ENCODE measurements at places on chromosomes 3 and 15. TPM values are rescaled to one million over a fixed set of nuclear protein-coding genes. Genes with fewer than 3 reads are reported as not detected.

Gene ASB14
- 0.90 TPM for polyA plus RNA-seq

Gene FAM227B
- polyA plus RNA-seq, result 28.7 TPM

Gene MASP1
- not detected for polyA plus RNA-seq

Gene TRIM42
- not detected for polyA plus RNA-seq

Gene ANKDD1A
- 1.3 TPM for polyA plus RNA-seq

Gene CSNK1G1
- 14.8 TPM for polyA plus RNA-seq

Gene C3orf33
- polyA plus RNA-seq, result 5.6 TPM

Gene ZNF660
- 0.99 TPM for polyA plus RNA-seq

Gene PRSS50
- polyA plus RNA-seq, result not detected

Gene MED12L
- polyA plus RNA-seq, result not detected

Gene TTC23
- polyA plus RNA-seq, result 0.82 TPM

Gene ADGRG7
- polyA plus RNA-seq, result not detected

Gene SV2B
- polyA plus RNA-seq, result not detected

Gene MINAR1
- not detected for polyA plus RNA-seq

Gene FEZF2
- polyA plus RNA-seq, result not detected

Gene UBE3A
- polyA plus RNA-seq, result 117 TPM

Gene SLC22A14
- polyA plus RNA-seq, result not detected

Gene SLC28A1
- not detected for polyA plus RNA-seq

Gene GJD2
- polyA plus RNA-seq, result not detected

Gene C15orf62
- polyA plus RNA-seq, result not detected

Gene CAV3
- polyA plus RNA-seq, result not detected

Gene CYP1A2
- polyA plus RNA-seq, result not detected

Gene RLBP1
- polyA plus RNA-seq, result not detected

Gene PLA2G4E
- not detected for polyA plus RNA-seq

Gene HEMK1
- polyA plus RNA-seq, result 30.3 TPM

Gene ROPN1
- polyA plus RNA-seq, result not detected

Gene C3orf49
- polyA plus RNA-seq, result not detected

Gene KCNAB1
- polyA plus RNA-seq, result 0.39 TPM

Gene RASL12
- polyA plus RNA-seq, result not detected

Gene MFGE8
- 11.2 TPM for polyA plus RNA-seq

Gene ALPK3
- 0.01 TPM for polyA plus RNA-seq

Gene RETNLB
- polyA plus RNA-seq, result not detected

Gene SAXO2
- polyA plus RNA-seq, result 2.1 TPM

Gene PIERCE2
- not detected for polyA plus RNA-seq

Gene RHOV
- not detected for polyA plus RNA-seq

Gene CCK
- not detected for polyA plus RNA-seq

Gene GOLGA6D
- 0.06 TPM for polyA plus RNA-seq

Gene GRK7
- polyA plus RNA-seq, result not detected

Gene CPNE9
- polyA plus RNA-seq, result not detected

Gene B3GALNT1
- 0.17 TPM for polyA plus RNA-seq

Gene NANOGP8
- polyA plus RNA-seq, result not detected

Gene CORO2B
- polyA plus RNA-seq, result not detected

Gene SLC2A2
- not detected for polyA plus RNA-seq

Gene PCOLCE2
- polyA plus RNA-seq, result not detected

Gene LDHAL6B
- not detected for polyA plus RNA-seq

Gene ZNF619
- polyA plus RNA-seq, result 2.3 TPM

Gene GOLGA8T
- not detected for polyA plus RNA-seq

Gene NR1I2
- 0.42 TPM for polyA plus RNA-seq

Gene SCAANT1
- not detected for polyA plus RNA-seq

Gene NEK11
- 0.82 TPM for polyA plus RNA-seq

Gene KATNBL1
- polyA plus RNA-seq, result 24.6 TPM

Gene CCR8
- polyA plus RNA-seq, result 0.24 TPM

Gene GOLGA8J
- polyA plus RNA-seq, result not detected

Gene VIPR1
- polyA plus RNA-seq, result 16.2 TPM

Gene CFAP100
- not detected for polyA plus RNA-seq

Gene ONECUT1
- not detected for polyA plus RNA-seq

All from naive thymus-derived CD8-positive, alpha-beta T cell (primary cell).